MG63 (cell line): ENCODE measurements at places on chromosomes 7 and 10. TPM values are rescaled to one million over a fixed set of nuclear protein-coding genes. Genes with fewer than 3 reads are reported as not detected.

The BET1 gene
- total RNA-seq, result 21.7 and 30.9 TPM in 2 replicates

The RBP4 gene
- total RNA-seq, result 0.35 and 5.4 TPM in 2 replicates

The SFTPA2 gene
- not detected in 2 replicates for total RNA-seq

The MAT1A gene
- not detected in 2 replicates for total RNA-seq

The ECHDC3 gene
- total RNA-seq, result 45.2 and 63.9 TPM in 2 replicates

The GPRIN2 gene
- not detected in 2 replicates for total RNA-seq

The GNAT3 gene
- not detected in 2 replicates for total RNA-seq

The PHYH gene
- 7.2 and 12.7 TPM in 2 replicates for total RNA-seq

The GIMAP5 gene
- total RNA-seq, result not detected in 2 replicates

The OGDH gene
- 31.6 and 54.0 TPM in 2 replicates for total RNA-seq

The FOXI2 gene
- not detected in 2 replicates for total RNA-seq

DNA sequence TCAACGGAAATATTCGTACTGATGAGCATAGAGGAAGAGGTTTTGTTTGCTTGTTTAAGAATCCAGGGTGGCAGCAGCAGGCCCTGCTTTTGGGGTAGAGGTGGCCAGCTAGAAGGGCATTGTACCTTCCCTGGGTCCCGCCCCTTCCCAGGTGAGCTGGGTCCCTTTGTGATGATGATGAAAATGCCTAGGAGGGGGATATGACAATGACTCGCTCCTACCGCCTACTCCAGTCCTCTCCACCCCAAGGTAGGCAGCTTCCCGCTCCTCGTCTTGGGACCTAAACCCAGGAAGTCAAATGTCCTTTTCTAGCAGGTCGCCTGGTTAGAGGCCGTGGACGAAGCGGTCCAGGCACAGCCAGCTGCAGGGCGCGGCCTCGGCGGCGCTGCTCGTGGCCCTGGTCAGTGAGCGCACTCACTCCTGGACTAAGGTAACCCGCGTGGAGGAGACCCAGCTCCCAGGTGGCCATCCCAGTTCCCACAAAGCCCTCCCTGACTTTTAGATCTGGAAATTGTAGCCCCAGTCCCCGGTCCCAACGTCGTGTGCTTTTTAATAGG is 141.4 kb downstream of the LSMEM1 start:
- no peak for DNase-seq

- DNase-seq, result peak; percentile 77
Measured at GRCh38 chr10:49139028-49139845, 5.4 kb upstream of the FAM170B start.

DNA sequence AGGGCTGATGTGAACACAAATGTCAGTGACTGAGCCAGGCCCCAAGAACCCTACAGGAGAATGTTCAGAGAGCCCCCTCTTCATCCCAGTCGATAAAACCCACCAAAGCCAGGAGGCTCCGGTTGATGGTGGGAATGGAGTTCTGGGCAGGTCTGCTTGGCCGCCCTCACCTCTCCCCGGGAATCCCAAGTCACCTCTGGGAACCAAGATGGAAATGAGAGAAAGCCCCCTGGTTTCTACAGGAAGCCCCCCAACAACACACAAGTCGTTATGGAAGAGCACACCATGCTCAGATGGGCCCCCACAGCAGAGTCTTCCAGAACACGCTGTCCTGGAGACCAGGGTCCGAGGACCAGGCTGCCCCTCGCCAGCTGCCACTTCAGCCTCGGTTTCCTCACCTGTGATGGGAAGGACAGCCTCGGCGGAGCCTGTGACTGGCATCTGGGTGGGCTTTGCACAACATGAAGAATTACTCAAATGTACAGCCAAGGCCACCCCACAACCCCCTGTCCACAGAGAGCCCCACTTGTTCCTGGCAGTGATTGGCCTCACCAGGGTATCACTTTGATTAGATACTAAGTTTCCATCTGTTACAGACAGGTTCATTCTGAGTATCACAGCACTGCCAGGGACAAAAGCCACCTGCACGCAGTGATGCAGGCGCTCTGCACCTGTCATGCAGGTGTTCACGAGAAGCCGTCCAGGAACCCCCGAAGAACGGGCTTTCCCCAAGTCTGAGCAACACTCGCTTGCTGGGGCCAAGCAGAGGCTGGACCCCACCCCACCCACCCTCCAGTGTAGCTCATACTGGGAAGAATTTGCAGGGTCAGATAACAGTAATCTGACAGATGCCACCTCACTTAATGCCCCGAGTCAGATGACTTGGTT is 57.6 kb downstream of the MKI67 start:
- DNase-seq, result no peak

GRCh38 chr7:4856336-4857057 is 5.3 kb downstream of the PAPOLB start:
- DNase-seq, result no peak

GRCh38 chr7:35571611-35572240 is 123.2 kb downstream of the HERPUD2 start:
- DNase-seq, result no peak

DNA sequence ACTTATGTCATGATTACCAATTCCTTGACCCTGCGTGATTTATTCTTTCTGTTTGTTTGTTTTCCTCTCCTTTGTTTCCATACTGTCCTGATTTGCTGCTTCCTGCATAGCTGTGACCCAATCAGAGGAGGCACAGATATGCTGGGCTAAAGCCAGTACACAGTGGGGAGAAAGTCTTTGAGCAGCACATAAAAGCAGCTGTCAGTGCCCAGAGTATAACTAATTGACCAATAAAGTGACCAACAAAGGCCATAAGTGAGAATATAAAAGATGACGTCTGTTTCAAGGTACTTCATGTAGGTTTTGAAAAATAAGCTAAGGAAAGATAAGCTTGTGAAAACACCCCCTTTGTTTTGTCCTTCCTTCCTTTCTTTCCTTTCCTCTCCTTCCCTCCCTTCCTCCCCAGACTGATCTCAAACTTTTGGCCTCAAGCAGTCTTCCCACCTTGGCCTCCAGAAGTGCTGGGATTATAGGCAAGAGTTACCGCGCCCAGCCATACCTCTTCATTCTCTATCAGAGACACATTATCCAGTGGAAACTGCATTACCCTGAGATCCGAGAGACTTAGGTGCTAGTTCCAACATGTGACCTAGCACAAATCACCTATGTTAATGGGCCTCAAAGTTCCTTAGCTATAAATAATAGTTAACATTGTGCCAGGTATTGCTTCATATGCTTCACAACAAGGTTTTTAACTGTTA is 17.0 kb downstream of the BCAP29 start:
- DNase-seq, result no peak

DNA sequence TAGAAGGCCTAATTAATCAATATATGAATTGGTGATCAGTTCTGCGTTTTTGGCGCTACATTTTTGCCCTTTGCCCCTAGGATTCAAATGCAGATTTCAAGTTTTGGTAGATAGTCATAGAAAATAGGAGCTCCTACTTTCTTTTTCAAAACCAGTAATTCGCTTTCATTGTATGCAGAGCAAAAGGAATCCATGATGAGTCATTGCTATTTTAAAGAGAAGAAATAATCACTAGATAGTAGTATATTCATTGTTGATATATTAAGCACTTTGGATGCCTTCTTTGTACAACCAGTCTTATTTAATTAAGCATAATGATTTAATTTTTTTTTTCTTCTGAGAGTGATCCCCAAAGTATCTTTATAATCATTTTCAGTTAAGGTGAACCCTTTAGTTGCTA is 50.3 kb downstream of the CSTF2T start:
- no peak for DNase-seq

GRCh38 chr7:147199868-147200267 is 1083.3 kb downstream of the CNTNAP2 start:
- no peak for DNase-seq

- DNase-seq, result no peak
Measured at GRCh38 chr10:110022716-110023504, 15.1 kb downstream of the ADD3 start.

- DNase-seq, result no peak
Measured at GRCh38 chr7:106415433-106415832, 130.7 kb upstream of the NAMPT start.

DNA sequence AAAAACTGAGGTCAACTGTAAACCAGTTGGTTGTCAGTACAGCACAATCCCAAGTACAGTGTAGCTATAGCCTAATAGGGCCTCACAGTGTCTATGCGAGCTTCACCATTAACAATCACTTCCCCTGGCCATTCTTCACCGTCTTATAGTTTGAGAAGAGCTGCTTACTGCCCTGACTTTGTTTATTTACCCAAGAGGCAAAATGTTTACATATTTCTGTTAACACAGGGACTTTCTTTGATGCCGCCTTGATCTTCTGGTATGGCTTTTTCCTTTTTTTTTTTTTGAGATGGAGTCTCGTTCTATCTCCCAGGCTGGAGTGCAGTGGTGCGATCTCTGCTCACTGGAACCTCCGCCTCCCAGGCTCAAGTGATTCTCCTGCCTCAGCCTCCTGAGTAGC is 3.3 kb downstream of the MYOF start:
- DNase-seq, result no peak

DNA sequence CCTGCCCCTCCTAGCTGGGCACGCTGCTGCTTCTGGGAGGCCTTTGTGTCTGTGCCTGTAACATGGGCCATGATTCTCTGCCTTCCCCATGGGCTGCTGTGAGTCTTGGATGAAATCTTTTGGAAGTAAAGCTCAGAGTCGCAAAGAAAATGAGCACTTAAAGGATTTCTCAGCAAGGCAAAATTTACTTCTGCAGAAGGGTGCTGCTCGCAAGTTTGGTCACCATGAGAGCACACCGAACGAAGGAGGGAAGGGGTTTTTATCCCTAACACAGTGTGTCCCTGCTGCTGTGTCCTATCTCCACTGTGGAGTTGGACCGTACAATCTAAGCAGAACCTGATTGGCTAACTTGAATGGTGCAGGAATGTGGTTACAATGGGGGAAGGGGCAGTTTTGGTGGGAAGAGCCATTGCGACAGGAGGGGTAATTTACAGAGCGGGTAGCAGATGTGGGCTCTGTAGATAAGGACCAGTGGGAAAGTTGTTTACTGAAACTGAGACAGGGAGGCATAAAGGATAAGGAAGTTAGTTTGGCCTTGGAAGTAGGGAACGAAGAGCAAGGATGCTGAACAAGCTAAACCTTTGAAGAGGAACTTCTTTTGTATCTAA is 57.5 kb downstream of the FANK1 start:
- no peak for DNase-seq

DNA sequence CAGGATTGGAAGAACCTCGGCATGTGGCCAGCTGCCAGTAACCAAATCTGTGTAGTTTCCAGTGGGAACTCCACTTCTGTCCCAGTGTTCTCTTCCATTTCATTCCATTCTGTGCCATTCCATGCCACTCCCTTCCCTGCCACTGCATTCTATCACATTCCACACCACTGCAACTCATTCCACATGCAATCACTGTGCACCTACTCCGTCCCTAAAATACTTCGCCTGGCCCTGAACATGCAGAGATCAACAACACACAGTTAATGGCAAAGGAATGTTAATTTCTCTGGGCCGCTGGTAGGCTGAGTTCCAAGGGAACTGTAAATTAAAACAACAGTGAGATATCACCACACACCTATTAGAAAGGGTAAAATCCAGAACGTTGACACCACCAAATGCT is 64.8 kb downstream of the AKR1B1 start:
- DNase-seq, result no peak

- DNase-seq, result no peak
Measured at GRCh38 chr10:2893991-2894390, 173.4 kb upstream of the PFKP start.

- DNase-seq, result no peak
Measured at GRCh38 chr10:112570585-112570984, 123.6 kb downstream of the VTI1A start.

GRCh38 chr7:86094166-86094669 is 549.5 kb upstream of the GRM3 start:
- DNase-seq, result no peak

- DNase-seq, result no peak
Measured at GRCh38 chr10:61866700-61867368, 34.7 kb upstream of the ARID5B start.

DNA sequence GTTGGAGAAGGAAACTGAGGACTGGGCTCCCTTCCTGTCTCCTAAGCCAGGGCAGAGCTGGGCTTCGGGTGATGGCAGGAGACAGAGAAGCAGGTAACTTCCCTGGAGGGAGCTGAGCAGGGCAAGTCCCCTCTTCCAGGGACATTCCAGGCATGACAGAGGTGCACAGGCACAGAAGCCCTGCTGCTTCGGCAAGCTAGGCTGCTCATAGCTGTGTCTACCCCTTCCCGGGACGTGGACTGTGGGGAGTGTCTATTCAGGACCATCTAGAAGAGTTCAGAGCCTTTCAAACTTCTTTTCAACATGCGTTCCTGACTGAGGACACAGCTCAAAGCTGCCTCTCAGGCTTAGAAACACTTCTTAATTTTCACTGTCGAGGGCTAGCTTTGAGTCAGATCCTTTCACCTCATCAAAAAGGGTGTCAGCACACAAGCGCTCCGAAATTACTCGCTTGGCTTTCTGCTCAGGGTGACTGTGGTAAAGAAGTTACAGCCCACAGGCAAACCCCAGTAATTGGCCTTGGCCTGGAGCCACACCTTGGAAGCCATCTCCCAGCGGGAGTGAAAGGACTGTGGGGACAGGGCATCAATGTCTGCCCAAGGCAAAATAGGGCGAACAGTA is 63.7 kb upstream of the STEAP1B start:
- DNase-seq, result peak; percentile 62

- no peak for DNase-seq
Measured at GRCh38 chr10:91574236-91574635, 58.6 kb downstream of the PPP1R3C start.

GRCh38 chr7:74010407-74010806 is 17.6 kb upstream of the ELN start:
- no peak for DNase-seq

DNA sequence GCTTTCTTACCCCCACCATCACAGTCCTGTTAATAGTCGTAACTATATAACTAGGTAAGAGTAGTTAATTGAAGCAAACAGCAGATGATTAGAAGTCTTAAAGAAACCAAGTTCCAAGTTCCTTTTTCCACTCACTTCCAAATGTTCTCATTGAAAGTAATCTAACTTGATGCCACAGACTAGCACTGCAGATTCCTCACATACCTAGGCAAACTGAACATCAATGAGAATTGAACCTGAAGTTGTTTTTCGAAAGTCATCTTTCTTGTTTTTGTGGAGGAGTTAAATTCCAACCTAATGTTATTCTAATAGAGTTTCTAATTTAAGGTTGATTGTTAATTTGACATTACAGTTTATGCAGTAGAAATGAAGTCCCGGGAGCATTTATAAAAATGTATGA is 5.5 kb downstream of the PRKG1 start:
- DNase-seq, result no peak

GRCh38 chr10:99341860-99342490 is 12.8 kb downstream of the CNNM1 start:
- no peak for DNase-seq

GRCh38 chr10:8225187-8225586 is 170.7 kb downstream of the GATA3 start:
- DNase-seq, result no peak

- no peak for DNase-seq
Measured at GRCh38 chr10:76201962-76202361, 770.5 kb downstream of the LRMDA start.

DNA sequence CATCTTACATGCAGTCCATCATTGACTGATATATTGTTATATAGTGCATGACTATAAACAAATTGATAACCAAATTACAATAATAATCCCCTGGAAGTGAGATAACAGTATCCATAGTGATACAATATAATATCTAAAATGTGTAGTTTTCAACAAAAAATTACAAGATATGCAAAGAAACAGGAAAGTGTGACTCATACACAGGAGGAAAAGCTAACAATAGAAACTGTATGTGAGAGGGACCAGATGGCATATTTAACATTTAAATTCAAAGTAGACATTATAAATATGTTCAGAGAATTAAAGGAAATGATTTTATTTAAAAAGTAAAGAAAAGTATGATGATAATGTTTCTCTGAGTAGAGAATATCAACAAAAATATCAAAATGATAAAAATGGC is 8.0 kb downstream of the OR9A2 start:
- no peak for DNase-seq
